ENCODE measurements at places on chromosomes 6 and 20.

DNA sequence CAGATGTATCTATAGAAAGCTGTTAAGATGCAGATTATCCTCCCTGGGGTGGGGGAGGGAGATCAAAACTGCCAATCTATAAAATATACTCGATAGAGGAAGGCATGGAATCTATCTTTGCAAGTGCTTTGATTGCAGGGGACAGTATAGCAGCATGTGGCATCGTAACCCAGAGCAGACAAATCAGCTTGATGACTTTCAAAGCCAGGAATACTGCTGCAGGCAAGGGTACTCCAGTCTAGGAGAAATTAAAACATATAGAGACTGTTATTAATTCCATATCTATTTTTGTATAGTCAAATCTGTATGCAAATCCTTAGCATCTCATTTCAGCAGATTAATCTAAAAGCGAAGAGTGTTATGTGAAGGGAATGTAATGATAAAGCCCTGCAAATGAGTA lies 159.4 kb downstream of the MMS22L start:
- no peak for DNase-seq

- DNase-seq = no peak
Observed at GRCh38 chr20:59678288-59678687, 73.9 kb downstream of the PHACTR3 start.

- no peak for DNase-seq
Observed at GRCh38 chr6:51027283-51028065, 208.8 kb downstream of the TFAP2B start.

GRCh38 chr20:57513199-57513598 lies 11.7 kb downstream of the CTCFL start:
- DNase-seq = no peak

DNA sequence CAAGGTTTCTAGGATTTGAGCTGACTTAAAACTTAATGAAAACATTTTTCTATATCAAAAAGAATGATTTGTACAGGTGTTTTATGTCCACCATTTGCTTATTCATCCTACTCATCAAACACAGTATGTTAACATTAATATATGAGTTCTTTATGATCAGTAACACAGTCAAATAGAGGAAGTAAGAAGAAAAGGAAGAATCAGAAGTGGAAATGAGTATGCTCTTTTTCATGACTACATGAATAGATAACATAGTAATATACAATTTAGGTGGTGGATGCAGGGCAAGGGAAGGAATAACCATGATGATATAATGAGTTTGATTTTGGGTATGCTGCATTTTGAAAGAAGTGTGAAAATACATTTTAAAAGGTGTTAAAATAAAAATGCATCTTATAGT lies 16.5 kb downstream of the KPNA5 start:
- DNase-seq = no peak

DNA sequence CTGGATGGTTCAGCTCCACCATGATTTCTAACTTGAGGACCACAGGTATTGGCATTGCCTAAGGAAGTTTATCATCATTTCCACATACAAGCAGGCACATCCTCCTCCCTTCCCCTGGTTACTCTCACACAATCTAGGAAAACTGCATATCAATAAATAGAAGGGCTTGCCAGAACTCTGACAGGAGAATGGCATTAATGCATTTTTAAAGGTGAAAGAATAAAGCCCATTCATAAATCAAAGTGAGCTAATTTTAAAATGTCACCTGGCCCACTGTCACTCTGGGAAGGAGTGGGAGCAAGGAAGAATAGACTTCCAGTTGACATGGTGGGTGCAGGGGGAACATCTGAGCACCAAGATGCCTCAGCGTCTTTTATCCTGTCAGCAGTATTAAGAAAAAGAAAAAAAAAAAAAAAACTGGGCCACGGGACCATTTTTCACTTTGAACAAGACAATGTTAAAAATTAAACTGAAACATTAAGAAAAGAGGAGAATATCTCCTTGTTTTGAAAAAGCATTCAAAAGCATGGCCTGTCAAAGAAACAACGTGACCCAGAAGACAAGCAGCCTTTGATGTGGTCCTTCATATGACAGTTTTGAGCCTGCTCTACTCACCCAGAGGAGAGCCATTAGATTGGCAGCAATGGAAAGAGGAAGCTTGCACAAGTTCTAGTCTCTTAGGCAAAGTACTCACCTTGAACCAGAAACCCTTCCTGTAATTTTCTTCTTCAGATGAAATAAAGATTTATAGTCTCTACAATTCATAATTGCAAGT lies 39.3 kb upstream of the SMLR1 start:
- no peak for DNase-seq

- no peak for DNase-seq
Observed at GRCh38 chr6:125252891-125253290, 48.9 kb downstream of the HDDC2 start.

DNA sequence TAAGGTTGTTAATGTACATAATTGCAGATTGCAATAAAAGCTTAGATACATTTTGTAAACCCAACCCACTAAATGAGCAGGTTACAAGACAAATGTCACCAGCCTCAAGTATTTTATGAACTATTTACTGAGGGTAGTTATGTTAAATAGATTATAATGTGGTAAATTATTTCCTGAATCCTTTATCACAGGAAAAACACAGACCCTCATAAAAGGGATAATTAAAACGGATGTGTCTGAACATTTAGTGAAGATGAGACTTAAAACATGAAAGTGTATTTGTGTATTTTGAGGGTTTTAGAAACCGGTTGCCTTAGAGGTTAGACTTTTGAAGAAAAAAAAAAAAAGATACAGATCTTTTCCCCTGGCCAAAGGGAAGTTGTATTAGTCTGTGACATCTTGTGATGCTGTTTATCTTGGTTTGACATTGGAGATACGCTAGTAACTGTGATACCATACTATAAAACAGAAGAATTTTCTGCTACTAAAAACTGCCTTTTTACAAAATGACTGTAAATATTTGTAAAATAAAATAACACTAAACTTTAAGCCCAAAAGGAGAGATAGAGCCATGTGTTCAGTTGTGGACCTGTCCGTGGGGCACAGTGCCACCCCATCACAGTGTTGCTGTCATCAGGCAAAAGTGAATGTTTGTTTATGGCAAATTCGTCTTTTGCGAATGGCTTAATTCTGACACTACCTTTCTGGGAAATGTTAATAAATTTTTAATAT lies 9.7 kb downstream of the DYNLT1 start:
- no peak for DNase-seq

DNA sequence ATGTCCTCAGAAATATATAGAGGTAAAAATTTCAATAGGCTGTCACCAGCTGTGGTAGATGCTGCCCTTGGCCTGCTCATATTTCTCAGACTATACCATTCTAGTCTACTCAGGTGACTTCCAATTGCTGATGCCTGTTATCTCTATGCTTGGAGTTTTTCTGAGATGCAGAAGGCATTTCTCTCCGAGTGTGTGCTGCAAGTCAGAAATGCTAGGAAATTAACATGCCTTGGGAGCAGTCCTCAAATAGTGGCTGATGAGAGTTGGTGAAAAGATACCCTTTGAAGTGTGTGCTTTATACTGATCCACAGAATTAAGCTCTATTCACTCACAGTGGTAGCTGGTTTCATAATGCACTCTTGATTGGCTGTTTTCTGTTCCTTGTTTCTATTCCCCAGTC lies 43.2 kb upstream of the PKIB start:
- DNase-seq = no peak

GRCh38 chr6:38584731-38585130 lies 55.0 kb downstream of the BTBD9 start:
- no peak for DNase-seq

GRCh38 chr6:15063253-15063853 lies 182.5 kb upstream of the JARID2 start:
- no peak for DNase-seq
